Liver (tissue), 10 donors: ENCODE measurements at places on chromosomes 3 and 15. TPM values are rescaled to one million over a fixed set of nuclear protein-coding genes. Genes with fewer than 3 reads are reported as not detected.
A peak's percentile ranks its signal among the peaks of the same experiment; 100 is the strongest.

GRCh38 chr15:93801206-93801605 is 430.2 kb upstream of the MCTP2 start:
- no peak overlapping the region for H3K27ac ChIP-seq
- no peaks in the 10 kb centered on the region for H3K4me1 ChIP-seq
- no peaks in the 10 kb centered on the region for H3K36me3 ChIP-seq

DNA sequence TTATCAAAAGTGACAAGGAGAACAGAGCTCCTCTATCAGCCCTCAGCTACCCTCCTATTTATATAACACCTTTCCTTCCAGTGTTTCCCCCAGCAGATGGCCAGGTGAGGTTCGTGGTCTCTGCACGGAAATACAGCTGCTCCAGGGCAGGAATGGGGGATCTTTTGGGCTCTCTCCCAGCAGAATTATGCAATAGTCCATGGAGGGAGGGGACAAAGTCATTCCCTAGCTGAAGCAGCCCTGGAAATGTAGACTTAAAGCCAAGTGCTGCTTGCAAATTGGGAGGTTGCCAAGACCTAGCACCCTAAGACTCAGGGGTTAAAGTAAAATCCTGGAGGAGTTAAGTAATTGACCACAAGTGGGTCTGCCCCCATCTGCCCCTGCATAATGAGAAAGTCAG is 256.3 kb downstream of the LRTM1 start:
- H3K4me3 ChIP-seq, result no peak overlapping the region
- DNase-seq, result no peak
- no peaks in the 10 kb centered on the region for H3K36me3 ChIP-seq
- no peaks in the 10 kb centered on the region for H3K27me3 ChIP-seq
- H3K4me1 ChIP-seq, result no peaks in the 10 kb centered on the region

GRCh38 chr15:89244574-89244903 is 760 bp downstream of the FANCI start:
- peak overlapping the region; percentile 97 for H3K4me3 ChIP-seq
- no peak for DNase-seq
- H3K36me3 ChIP-seq, result no peaks in the 10 kb centered on the region
- no peak overlapping the region for H3K27ac ChIP-seq

DNA sequence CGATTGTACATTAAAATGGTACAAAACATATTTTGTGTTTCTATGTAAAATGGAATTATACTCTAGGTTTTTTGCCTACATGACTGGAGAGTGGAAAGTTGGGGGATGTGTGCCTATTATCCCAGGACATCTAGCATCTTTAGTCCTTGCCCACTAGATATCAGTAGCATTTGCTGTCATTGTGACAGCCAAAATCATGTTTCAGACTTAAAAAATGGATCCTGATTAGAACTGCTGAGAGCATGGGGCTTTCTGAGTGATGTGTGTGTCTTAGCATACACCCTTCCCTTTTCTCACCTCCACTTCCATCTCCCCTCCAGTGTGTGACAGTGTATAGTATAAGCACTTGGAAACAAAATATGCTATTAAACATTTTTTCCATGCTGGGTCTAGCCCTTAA is 13.3 kb downstream of the ARMC8 start:
- H3K4me1 ChIP-seq, result peaks cover 3% of the 10 kb centered on the region
- no peaks in the 10 kb centered on the region for H3K27me3 ChIP-seq
- DNase-seq, result no peak
- H3K27ac ChIP-seq, result no peak overlapping the region
- H3K36me3 ChIP-seq, result no peaks in the 10 kb centered on the region

DNA sequence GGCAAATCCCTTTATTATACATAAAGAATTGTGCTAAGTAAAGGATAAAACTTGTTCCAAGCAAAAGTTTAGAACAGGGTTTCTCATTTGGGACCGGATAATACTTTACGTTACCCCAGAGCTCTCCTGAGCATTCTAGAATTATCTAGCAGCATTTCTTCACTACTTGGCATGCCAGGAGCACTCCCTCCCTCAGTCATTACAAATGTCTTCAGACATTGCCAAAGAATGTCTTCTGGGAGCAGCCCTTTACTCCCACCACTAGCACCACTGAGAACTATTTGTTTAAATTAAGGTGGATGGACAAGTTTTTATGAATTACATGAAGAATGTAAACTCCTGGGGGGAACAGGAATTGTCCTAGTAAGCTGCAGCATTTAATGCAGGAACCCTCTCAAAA is 516.4 kb downstream of the GBE1 start:
- DNase-seq, result no peak
- no peak overlapping the region for H3K27ac ChIP-seq
- no peaks in the 10 kb centered on the region for H3K4me1 ChIP-seq
- no peak overlapping the region for H3K4me3 ChIP-seq

GRCh38 chr3:143478115-143478693 is 358.6 kb downstream of the CHST2 start:
- H3K27ac ChIP-seq, result no peak overlapping the region
- no peaks in the 10 kb centered on the region for H3K4me1 ChIP-seq
- no peak overlapping the region for H3K4me3 ChIP-seq

- DNase-seq, result no peak
- H3K27me3 ChIP-seq, result peaks cover 3% of the 10 kb centered on the region
- no peaks in the 10 kb centered on the region for H3K36me3 ChIP-seq
Observed at GRCh38 chr15:45129651-45130129, at the start of the genes DUOX1 and DUOXA1. Gene DUOX1 (plus strand): TSS chr15:45129994. CDS start chr15:45131967, 1,973 bp downstream. Gene DUOXA1 (minus strand): TSS chr15:45129879. CDS start chr15:45123014, 6,865 bp downstream.

GRCh38 chr3:161104561-161105551 is at the start of gene B3GALNT1:
Gene B3GALNT1 (minus strand): TSS chr3:161105349. CDS start chr3:161086754, 18,595 bp downstream.
- no peaks in the 10 kb centered on the region for H3K4me1 ChIP-seq
- H3K27ac ChIP-seq, result no peak within 1 kb of the TSS
- no peaks in the 10 kb centered on the region for H3K36me3 ChIP-seq
- no peaks in the 10 kb centered on the region for H3K27me3 ChIP-seq
- DNase-seq, result peak; percentile 75

GRCh38 chr3:55611121-55611520 is 124.0 kb upstream of the WNT5A start:
- H3K27ac ChIP-seq, result no peak overlapping the region
- no peaks in the 10 kb centered on the region for H3K4me1 ChIP-seq
- H3K27me3 ChIP-seq, result no peaks in the 10 kb centered on the region

- DNase-seq, result no peak
- peaks cover 9% of the 10 kb centered on the region for H3K4me1 ChIP-seq
- H3K36me3 ChIP-seq, result no peaks in the 10 kb centered on the region
Observed at GRCh38 chr15:62992302-62992701, 50.2 kb upstream of the TPM1 start.

- H3K36me3 ChIP-seq, result no peaks in the 10 kb centered on the region
- DNase-seq, result no peak
- H3K27ac ChIP-seq, result no peak overlapping the region
- H3K4me3 ChIP-seq, result no peak overlapping the region
- no peaks in the 10 kb centered on the region for H3K4me1 ChIP-seq
Observed at GRCh38 chr15:75036212-75036616, 12.8 kb downstream of the PPCDC start.

GRCh38 chr3:48268381-48268935 is 27.6 kb downstream of the ZNF589 start:
- H3K36me3 ChIP-seq, result peaks cover 16% of the 10 kb centered on the region
- H3K27ac ChIP-seq, result no peak overlapping the region
- DNase-seq, result no peak
- H3K4me3 ChIP-seq, result no peak overlapping the region
- no peaks in the 10 kb centered on the region for H3K27me3 ChIP-seq
- no peaks in the 10 kb centered on the region for H3K4me1 ChIP-seq

DNA sequence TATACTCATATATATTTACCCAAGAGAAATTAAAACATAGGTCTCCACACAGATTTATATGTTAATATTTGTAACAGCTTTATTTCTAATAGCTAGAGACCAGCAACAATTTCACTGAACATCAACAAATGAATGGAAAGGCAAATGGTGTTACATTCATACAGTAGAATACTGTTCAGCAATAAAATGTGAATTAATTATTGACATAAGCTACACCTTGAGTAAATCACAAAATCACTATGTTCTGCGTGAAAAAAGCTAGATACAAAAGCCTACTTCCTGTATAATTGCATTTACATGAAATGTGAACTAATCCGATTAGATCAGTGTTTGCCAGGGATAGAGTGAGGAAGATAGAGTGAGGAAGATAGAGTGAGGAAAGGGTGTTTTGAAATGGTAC is 945.7 kb downstream of the SQOR start:
- DNase-seq, result no peak
- peaks cover 16% of the 10 kb centered on the region for H3K4me1 ChIP-seq
- no peaks in the 10 kb centered on the region for H3K36me3 ChIP-seq
- no peaks in the 10 kb centered on the region for H3K27me3 ChIP-seq
- H3K4me3 ChIP-seq, result no peak overlapping the region
- H3K27ac ChIP-seq, result no peak overlapping the region

DNA sequence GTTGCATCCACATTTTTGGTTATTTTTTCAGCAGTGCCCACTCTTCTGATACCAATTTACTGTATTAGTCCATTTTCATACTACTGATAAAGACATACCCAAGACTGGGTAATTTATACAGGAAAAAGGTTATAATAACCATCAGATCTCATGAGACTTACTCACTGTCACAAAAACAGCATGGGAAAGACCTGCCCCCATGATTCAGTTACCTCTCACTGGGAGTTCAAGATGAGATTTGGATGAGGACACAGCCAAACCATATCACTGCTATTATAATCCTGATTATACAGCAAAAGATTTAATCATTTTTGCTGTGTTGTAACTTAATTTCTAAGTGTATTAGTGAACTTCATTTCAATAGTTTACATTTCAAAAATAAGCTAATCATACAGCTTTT is 6.6 kb downstream of the ZBED2 start:
- no peaks in the 10 kb centered on the region for H3K4me1 ChIP-seq
- H3K4me3 ChIP-seq, result no peak overlapping the region
- no peaks in the 10 kb centered on the region for H3K27me3 ChIP-seq
- no peaks in the 10 kb centered on the region for H3K36me3 ChIP-seq
- DNase-seq, result no peak

GRCh38 chr15:28260722-28261121 is 61.3 kb downstream of the HERC2 start:
- H3K27ac ChIP-seq, result no peak overlapping the region
- H3K27me3 ChIP-seq, result no peaks in the 10 kb centered on the region
- H3K4me1 ChIP-seq, result no peaks in the 10 kb centered on the region

GRCh38 chr3:148464246-148464645 is 233.5 kb upstream of the AGTR1 start:
- DNase-seq, result no peak
- H3K4me1 ChIP-seq, result peaks cover 9% of the 10 kb centered on the region
- H3K27me3 ChIP-seq, result no peaks in the 10 kb centered on the region
- H3K4me3 ChIP-seq, result no peak overlapping the region

DNA sequence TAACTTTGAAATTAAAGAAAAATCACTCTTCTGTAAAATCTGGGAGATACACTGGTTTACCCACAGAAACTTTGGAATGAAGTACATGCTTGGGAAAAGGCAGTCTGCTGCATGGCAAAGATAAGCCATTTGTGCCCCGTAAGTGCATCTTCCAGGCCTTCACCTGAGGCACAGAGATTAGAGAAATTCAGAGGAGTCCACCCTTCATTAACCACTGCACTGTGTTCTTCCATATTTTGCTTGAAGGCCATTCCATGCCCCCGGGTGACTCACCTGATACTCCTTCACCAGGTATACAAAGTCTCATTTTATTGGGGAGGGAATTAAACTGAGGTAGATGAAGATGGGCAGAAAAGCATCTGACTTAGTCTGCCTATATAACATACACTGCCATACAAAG is 53.0 kb downstream of the CMSS1 start:
- no peak overlapping the region for H3K27ac ChIP-seq
- H3K4me1 ChIP-seq, result peaks cover 16% of the 10 kb centered on the region
- no peaks in the 10 kb centered on the region for H3K36me3 ChIP-seq
- H3K27me3 ChIP-seq, result no peaks in the 10 kb centered on the region

GRCh38 chr15:85621094-85621493 is 173.6 kb downstream of the KLHL25 start:
- DNase-seq, result no peak
- H3K27me3 ChIP-seq, result no peaks in the 10 kb centered on the region
- peak overlapping the region; percentile 47 for H3K27ac ChIP-seq

DNA sequence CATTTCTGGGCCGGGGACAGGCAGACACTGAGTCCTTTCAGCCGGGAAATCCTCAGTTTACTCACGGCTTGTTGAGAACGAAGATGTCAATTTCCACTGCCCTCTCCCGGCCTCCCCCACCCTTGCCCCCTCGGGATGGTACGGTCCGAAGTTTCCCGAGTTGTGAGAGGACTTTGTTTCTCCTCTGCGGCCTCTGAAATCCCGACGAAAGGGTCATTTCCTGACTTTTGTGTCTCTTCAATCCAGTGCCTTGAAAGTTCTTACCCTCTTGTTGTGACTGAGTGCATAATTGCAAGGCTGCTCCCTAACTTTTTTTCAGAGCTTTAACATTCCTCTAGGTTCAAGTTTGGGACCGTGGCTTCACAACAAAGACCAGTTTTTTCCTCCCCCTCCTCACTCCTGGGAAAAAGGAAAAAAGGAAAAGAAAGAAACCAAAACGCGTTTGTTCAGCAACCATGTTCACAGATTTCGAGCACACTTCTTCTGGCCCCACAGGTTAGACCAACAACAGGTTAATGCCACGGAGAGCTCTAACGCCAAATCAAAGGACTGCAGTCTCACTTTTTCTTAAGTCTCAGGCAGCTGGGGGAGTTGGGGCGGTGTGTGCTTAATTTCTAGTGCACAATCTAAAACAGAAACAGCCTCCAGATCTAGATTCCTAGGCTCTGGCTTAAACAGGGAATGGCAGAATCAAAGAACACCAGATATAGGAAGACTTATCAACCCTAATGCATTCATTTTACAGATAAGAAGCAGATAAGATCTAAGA is 138.9 kb downstream of the TMCO5A start:
- DNase-seq, result no peak
- H3K27ac ChIP-seq, result peak overlapping the region; percentile 71
- H3K27me3 ChIP-seq, result no peaks in the 10 kb centered on the region
- peaks cover 12% of the 10 kb centered on the region for H3K4me1 ChIP-seq
- no peaks in the 10 kb centered on the region for H3K36me3 ChIP-seq
- H3K4me3 ChIP-seq, result peak overlapping the region; percentile 76

Gene ADAMTS17
- total RNA-seq, result 46.9 TPM

Gene SERPINI2
- total RNA-seq, result not detected

Gene PLCD1
- total RNA-seq, result 9.5 TPM
